SJCRH30 (cell line): ENCODE measurements at places on chromosomes 5 and 9.

- H3K36me3 ChIP-seq: no peaks in the 10 kb centered on the region
- DNase-seq: no peak
- no peak overlapping the region for H3K4me3 ChIP-seq
- H3K27me3 ChIP-seq: no peaks in the 10 kb centered on the region
Measured at GRCh38 chr5:73126957-73127356, 6.6 kb downstream of the TMEM171 start.

- no peak overlapping the region for H3K4me3 ChIP-seq
- peak; percentile 39 for DNase-seq
- H3K4me1 ChIP-seq: peaks cover 9% of the 10 kb centered on the region
- H3K36me3 ChIP-seq: no peaks in the 10 kb centered on the region
- no peaks in the 10 kb centered on the region for H3K27me3 ChIP-seq
Measured at GRCh38 chr9:123407217-123407851, 51.3 kb downstream of the CRB2 start.

DNA sequence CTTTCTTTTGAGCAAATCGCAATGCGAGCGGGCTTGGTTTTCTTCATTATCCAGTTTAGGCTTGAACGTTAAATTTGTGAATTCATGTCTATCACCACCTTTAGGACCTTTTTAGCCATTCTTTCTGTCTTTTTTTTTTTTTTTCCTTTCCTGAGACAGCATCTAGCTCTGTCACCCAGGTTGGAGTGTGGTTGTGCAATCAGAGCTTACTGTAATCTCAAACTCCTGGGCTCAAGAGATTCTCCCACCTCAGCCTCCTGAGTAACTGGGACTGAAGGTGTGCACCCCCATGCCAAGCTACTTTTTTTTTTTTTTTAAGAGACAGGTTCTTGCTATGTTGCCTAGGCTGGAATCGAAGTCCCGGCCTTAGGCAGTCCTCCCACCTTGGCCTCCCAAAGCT, 39.2 kb upstream of the LRRC14B start:
- H3K4me3 ChIP-seq: no peak overlapping the region
- H3K4me1 ChIP-seq: peaks cover 22% of the 10 kb centered on the region
- H3K36me3 ChIP-seq: no peaks in the 10 kb centered on the region

DNA sequence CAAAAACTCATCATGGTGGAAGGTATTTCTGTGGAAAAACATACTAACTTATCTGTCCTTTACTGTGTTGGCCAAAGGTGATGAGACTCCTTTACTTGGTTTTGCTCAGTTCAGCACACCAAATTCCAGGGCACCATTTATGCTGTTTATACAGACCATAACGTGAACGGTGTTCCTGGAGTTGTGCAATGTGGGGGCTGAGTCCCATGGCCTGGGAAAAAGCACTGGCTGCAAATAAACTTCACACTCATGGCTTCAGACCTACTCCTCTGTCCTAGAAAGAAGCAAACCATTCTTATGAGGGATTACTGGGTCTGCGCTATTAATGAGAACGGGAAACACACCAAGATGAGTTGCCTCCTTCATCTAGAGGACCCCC, 10.4 kb downstream of the FREM1 start:
- H3K27ac ChIP-seq: no peak overlapping the region
- H3K27me3 ChIP-seq: no peaks in the 10 kb centered on the region
- H3K4me3 ChIP-seq: no peak overlapping the region
- DNase-seq: no peak
- peaks cover 17% of the 10 kb centered on the region for H3K4me1 ChIP-seq

DNA sequence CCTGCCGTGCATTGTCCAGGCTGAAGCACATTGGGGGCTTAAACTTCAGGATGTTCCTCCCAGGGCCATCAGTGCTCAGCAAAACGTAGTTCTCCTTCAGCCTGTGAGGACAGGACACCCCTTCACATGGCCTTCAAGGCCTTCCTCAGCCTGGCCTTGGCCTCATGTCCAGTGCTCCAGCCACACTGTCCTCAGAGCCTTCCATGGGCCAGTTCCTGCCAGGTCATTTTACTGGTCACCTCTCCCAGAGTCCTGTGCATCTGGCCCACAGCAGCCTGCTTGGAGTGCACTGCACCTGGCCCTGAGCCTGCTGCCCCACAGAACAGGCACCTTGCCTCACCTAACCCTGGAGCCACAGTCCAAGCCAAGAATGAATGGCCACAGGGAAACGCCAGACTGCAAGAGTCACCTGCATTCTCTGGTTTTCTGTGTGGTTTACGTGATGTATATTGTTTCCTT, 8.7 kb downstream of the HNRNPAB start:
- H3K4me3 ChIP-seq: no peak overlapping the region
- H3K27ac ChIP-seq: no peak overlapping the region
- H3K36me3 ChIP-seq: peaks cover 92% of the 10 kb centered on the region
- DNase-seq: no peak
- no peaks in the 10 kb centered on the region for H3K4me1 ChIP-seq
